ENCODE measurements at places on chromosomes 16 and 17.

DNA sequence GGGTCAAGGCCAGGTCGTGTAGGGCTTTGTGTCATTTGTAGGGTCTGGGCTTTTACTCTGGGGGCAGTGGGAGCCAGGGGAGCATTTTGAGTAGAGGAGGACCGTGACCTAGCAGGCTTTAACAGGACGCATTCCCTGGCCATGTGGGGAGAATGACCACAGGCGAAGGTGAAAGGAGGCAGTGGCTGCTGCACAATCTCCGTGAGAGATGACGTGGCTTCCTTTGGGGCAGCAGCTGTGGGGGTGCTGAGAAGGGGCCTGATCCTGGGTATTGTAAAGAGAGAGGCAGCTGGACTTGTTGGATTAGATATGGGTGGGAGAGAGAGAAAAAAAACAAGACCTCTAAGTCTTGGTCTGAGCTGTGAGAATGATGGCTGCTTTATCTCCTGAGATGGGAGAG lies 46.0 kb downstream of the KATNIP start:
- no peak for DNase-seq

- no peak for DNase-seq
Measured at GRCh38 chr17:73397856-73398540, 86.2 kb upstream of the CDC42EP4 start.

GRCh38 chr16:66848172-66848571 lies 4.0 kb downstream of the CA7 start:
- DNase-seq = no peak

- DNase-seq = no peak
Measured at GRCh38 chr16:13992322-13992721, 72.4 kb downstream of the ERCC4 start.

DNA sequence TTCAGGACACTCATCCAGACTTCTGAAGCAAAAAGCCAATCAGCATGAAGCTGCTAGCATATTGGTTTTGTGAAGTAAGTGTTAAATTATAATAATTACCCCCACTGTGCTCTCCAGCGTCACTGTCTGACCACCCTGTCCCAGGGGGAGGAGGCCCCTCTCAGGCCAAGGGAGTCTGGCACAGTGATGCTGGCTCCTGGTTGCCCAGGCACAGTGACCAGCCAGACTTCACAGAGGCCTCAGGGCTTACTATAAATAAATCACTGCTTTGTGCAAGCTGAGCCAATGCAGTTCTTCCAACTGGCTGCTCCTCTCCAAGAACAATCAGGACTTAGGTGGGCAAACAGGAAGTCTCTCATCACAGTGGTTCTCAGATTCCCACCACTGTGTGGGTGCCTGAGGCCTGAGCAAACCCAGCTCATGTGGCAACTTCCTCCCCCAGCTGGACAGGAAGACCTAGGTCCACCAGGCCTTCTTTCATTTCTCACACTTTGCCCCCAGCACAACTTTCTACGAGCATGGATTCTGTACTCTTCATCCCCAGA lies 1.7 kb upstream of the DBNDD1 start:
- peak; percentile 31 for DNase-seq

GRCh38 chr17:73013816-73014663 lies 78.4 kb downstream of the SLC39A11 start:
- no peak for DNase-seq

DNA sequence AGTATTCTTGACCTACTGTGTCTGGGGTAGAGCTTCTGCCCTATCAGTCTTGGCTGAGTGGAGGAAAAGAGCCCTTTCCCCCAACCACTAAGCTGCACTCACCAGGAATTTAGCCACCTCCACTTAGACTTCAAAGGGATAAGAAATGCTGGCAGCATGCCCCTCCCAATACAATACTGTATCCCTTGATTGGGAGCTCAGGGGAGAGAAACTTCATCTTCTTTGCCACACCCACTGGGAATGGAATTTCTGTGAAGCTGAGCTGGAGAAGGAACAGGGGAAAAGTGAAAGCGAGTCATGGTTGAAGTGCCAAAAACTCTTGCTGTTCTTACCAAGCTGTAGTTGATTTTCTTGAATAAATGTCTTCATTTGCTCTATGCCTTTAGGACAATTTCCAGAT lies 68.8 kb downstream of the CEP112 start:
- DNase-seq = no peak

- no peak for DNase-seq
Measured at GRCh38 chr17:13478326-13478830, 123.4 kb downstream of the HS3ST3A1 start.

- no peak for DNase-seq
Measured at GRCh38 chr16:86952769-86953168, 364.4 kb downstream of the C16orf95 start.

GRCh38 chr17:61251939-61252865 lies 147.4 kb upstream of the TBX2 start:
- DNase-seq = no peak

DNA sequence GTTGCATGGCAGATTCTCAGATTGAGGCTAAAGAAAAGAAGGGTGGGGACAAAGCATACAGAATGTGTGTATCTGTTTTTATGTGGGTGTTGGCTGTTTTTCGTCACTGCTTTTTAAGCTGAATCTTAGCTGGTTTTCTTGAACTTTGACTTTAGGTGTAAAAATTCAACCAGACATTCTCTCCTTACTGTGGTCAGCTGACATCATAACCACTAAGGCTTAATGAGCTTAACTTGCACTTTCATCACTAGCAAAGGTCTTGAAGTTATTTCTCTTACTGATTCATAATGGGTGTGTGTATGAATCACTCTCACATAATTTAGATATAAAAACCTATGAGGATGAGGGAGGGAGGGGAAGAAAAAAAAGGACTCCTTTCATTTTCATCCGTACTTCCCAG lies 4.0 kb upstream of the CDC6 start:
- no peak for DNase-seq

DNA sequence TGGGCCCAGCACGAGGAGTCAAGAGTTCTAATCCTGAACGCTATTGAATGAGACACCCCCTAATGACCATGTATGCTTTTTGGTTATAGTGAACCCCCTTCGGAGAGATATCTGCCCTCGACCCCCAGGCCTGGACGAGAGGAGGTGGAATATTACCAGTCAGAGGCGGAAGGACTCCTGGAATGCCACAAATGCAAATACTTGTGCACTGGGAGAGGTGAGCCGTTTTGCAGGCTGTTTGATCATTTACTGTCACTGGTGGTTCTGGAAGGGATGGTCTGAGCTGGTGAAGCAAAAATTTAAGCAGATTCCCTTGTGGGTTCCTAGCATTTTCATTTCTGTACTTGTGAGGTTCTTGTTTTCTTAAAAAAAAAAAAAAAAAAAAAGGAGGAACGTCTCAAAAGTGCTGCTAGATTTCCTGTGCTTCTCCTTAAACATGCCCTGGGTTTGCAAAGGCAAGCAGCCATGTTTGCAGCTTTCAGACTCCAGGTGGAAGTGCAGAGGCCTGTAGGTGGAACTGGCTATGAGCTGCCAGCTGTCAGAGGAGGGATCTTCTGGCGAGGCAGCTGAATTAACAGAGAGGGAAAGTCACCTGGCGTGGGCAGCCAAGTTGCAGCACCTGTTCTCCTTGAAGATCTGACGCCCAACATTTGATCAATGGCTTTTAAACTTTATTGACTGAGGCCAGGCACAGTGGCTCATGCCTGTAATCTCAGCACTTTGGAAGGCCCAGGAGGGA lies 3.5 kb downstream of the MARVELD3 start:
- DNase-seq = peak; percentile 15

- peak; percentile 83 for DNase-seq
Measured at GRCh38 chr17:43760254-43760852, 1.8 kb upstream of the SOST start.

GRCh38 chr17:83196024-83196365 lies 116.6 kb downstream of the METRNL start:
- DNase-seq = no peak

- DNase-seq = no peak
Measured at GRCh38 chr16:81842564-81843242, 63.6 kb downstream of the PLCG2 start.

GRCh38 chr17:49715717-49716279 lies 8.0 kb upstream of the SLC35B1 start:
- DNase-seq = peak; percentile 67

GRCh38 chr17:14336418-14336817 lies 35.5 kb downstream of the HS3ST3B1 start:
- no peak for DNase-seq

- no peak for DNase-seq
Measured at GRCh38 chr17:45952814-45953320, 46.2 kb upstream of the STH start.

- DNase-seq = peak; percentile 88
Measured at GRCh38 chr17:44968225-44969143, at the start of gene C1QL1. Gene C1QL1, minus strand, starts transcription at chr17:44968303. Its CDS starts 255 bp downstream, at chr17:44968048.

- DNase-seq = no peak
Measured at GRCh38 chr17:39107973-39108372, 43.5 kb downstream of the PLXDC1 start.
